Ascending aorta (tissue), 2 donors: ENCODE measurements at places on chromosomes 6 and 20. TPM values are rescaled to one million over a fixed set of nuclear protein-coding genes. Genes with fewer than 3 reads are reported as not detected.

The IL17F gene
- total RNA-seq = not detected

The PGC gene
- 0.53 TPM for total RNA-seq

The STMND1 gene
- not detected for total RNA-seq

The SALL4 gene
- total RNA-seq = not detected

The COL21A1 gene
- total RNA-seq = 24.5 TPM

The SLC22A16 gene
- not detected for total RNA-seq

The FAXC gene
- total RNA-seq = not detected

The FYN gene
- total RNA-seq = 141 TPM

The TGM3 gene
- total RNA-seq = not detected

The SIRPA gene
- 72.8 TPM for total RNA-seq

The PSMB9 gene
- 42.8 TPM for total RNA-seq
